ENCODE measurements at places on chromosomes 6 and 20.

DNA sequence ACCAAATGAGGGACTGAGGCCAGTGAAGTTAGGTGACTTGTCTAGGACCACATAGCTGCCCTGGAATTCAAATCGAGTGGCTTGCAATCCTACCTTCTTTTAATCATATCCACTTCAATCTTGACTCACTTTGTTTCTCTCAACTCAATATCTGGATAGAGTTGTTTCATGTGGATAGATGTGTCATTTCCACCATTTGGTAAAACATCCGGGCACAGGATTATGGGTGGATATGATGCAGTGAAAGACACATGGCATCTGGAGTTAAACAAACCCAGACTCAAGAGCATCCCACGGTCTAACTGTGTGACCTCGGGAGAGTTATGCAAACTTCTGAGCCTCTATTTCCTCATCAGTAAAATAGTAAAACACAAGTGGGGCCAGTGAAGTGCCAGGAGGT lies 103.6 kb upstream of the CNKSR3 start:
- peak; percentile 90 for DNase-seq

GRCh38 chr20:32560989-32561830 lies 23.9 kb downstream of the NOL4L start:
- no peak for DNase-seq

DNA sequence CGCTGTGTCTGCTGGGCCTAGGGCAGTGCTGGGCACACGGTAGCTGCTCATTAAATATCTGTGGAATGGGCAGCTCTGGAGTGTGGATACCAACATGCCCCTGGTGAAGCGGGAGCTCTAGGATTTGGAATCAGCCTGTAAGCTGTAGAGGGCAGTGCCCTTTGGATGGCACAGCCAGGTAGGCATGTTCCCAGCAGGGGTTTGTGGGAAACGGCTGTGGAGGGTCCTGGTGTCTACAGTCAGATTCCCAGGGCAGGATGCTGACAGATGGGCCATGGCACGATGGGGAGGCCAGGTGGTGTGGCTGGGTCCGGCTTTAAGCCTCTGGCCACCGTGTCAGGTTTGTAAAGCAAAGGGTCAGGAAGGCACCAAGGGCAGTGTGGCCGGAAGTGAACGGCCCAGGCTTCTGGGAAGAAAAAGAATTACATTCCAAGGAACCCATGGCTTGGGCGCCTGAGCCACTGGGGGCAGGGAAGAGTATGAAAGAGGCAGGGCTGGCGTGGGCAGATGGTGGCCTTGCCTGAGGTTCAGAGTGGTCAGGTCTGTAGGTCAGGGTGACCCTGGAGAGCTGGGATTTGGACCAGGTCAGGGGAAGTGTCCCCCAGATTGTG lies 44.8 kb downstream of the UBE2V1 start:
- no peak for DNase-seq

- DNase-seq: peak; percentile 73
Observed at GRCh38 chr6:56528412-56528841, 114.3 kb downstream of the DST start.

DNA sequence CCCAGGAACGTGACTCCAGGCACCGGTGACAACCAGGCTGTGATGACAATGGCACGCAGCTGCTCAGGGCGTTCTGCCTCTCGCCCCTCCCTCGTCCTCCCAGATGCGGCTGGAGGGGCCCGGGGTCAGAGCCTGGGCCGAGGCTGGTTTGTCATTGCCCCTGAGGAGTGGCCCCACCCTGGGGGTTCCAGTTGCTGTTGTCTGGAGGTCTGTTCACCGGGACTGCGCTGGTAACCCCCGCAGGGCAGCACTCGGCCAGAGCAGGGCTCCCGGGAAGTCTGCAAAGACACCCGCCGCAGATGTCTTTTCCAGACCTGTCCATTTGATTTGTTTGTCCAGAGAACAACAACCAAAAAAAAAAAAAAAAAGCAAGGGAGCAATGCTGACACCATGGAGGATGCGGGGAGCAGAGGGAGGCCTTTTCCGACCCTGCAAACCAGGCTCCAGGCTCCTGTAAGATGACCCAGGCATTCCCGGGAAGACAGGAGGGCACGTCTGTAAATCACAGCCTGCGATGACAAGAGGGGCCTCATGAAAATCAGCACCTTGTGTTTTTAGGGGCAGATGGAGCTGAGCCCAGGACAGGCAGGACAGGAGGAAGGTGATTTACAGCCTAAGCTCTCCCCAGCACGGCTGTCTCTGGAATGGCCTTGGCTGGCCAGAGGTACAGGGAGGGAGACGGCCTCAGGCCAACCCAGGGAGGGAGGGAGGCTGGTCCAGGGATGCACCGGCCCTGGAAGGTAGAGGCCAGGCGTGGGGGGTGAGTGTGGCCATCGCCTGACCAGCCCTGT lies 189.3 kb downstream of the ERMARD start:
- peak; percentile 26 for DNase-seq
